ENCODE measurements at places on chromosomes 16 and 17.

- no peak for DNase-seq
These were observed 3.3 kb upstream of the CDK5R1 start for GRCh38 chr17:32483451-32484019.

GRCh38 chr17:27473748-27474609 is 17.7 kb downstream of the KSR1 start:
- no peak for DNase-seq

GRCh38 chr17:73609758-73610157 is 34.5 kb downstream of the SDK2 start:
- DNase-seq, result no peak

DNA sequence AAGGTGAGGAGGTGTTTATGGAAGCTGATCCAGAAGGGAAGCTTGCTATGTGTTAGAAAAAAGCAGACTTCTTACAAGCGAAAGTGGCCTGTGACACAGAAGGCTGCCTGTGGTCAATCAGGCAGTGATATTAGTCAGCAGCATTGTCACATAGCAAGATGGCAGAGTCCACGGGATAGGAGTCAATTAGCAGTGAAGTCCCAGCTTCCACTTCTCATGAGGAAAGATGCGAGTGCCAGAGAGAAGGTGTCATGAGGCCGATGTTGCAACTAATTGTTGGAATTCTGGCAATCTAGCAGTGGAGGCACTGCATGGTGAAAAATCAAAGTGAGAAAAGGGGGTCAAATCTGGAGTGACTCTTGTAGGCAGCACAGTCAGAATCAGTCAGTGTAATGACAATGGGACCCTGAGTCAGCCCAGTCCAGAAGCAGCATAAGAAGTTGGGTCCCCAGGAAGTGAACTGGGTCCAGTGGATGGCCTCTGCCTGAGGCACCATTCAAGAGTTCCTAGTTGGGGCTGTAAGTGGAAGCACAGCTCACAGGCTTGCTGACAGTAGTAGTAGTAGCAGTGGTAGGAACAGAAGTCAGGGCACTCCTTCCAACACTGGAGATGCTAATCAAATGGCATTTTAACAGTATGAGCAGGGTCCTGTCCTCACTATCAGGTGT is 85.1 kb downstream of the TNFRSF13B start:
- DNase-seq, result no peak

DNA sequence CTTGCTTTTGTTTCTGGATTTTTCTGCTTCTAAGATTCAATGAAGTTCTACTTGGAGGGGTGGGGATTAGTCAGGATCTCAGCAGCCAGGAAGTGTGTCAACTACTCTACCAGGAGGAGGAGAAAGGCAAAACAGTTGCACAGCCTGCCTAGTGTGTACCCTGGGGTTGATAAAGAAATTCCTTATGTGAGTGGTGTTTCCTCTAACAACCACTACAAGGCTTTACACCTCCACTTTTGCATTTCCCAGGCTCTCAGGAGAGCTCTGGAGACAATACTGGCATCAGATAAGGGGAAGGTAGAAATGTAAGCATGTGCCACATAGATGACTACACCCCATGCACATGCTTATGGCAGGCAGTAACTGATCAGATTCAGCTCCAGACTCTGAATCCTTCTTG is 174.6 kb downstream of the TOX3 start:
- no peak for DNase-seq

- DNase-seq, result peak; percentile 78
These were observed 6.3 kb upstream of the IL32 start for GRCh38 chr16:3059041-3059722.

DNA sequence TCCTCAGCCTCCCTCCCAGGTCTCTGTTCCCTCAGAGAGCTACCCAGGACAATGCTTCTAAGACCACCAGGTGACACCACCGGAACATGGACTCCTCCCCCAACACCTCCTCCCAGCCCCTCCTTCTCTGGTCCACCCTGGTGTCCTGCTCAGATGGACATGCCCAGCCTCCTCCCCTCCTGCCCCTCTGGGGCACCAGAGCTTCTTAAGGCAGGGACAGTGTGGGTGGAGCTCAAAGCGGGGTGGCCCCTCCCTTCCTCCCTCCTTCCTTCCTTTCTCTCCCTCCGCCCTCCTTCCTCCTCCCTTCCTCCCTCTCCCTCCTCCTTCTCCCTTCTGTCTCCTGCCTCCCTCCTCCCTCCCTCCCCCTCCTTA is 22.7 kb downstream of the TRPV3 start:
- no peak for DNase-seq

DNA sequence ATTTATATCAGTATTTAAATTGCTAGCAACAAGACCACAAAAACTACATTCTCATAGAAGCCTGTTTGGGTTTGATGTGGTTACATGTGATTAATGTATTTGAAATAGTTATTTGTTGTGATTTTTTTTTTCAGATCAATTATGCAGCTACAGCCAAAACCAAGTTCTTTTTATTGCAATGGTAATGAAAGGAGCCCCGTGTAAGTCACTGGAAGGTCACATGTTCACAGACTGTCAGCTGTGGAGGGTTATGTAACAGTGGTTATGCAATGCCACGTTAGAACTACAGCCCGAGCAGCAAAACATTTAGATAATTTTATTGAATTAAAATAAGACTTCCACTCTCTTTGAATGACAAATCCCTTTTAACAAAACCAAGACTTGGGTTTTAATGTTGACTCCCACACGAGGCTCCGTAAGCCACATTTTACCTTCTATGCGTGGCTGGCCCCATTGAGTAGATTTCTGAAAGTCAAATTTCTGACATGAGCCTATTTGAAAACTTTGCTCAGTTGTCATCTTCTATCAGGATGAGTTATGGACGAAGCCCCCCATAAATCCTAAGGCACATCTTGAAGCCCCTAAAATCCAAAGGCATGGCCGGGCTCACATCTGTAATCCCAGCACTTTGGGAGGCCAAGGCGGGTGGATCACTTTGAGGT is 41.8 kb upstream of the SEC14L1 start:
- no peak for DNase-seq
